Forelimb muscle (tissue), 1 donor: ENCODE measurements at places on chromosomes 3 and 15. TPM values are rescaled to one million over a fixed set of nuclear protein-coding genes. Genes with fewer than 3 reads are reported as not detected.

DNA sequence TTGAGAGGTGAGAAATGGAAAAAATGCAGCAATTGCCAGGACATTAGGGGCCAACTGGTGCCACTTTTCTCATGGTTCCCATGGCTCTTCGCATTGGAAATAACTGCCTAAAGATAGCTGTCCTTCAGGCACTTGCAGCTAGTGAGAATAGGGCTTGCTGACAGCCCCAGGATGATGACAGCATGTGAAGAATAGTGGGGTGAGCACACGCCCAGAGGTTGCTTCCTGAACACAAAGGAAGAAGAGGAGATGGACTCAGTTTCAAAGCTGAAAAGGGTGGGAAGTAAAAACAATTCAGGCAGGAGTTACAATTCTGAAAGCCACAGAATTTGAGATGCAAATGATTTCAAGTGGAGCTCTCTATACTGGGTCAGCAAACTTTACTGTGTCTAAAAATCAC, 45.6 kb downstream of the TNFAIP8L3 start:
- DNase-seq = no peak

- DNase-seq = no peak
Observed at GRCh38 chr15:64865126-64865997, 23.6 kb downstream of the PLEKHO2 start.

- no peak for DNase-seq
Observed at GRCh38 chr3:48625600-48625999, 4.0 kb upstream of the TMEM89 start.

DNA sequence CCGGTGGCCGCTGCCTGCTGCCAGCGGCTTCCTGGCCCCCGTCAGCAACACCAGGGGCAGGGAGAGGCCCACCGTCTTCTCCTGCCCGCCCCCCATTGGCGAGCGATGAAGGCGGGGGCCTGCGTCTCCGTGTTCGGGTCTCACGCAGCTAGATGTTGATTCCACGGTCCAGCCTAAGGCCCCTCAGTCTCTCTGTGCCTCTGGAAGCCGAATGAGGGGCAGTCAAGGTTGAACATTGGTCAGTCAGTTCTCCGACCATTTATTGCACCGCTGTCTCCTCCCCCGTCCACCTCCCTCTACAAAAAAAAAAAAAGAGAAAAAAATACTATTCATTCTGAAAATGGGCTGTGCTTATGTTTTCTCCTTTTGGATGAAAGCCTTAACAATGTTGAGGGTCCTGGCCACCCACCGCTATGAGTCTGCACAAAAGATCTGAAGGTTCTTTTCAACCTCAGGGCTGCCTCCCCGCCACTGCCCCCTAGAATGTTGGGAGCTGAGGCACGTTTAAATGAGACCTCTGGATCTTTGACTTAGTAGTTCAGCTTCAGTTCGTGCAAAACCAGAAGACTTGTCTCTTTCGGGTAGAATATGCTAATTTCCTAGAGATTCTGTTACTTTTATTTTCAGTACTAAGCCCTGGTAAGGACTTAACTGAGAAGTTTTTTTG, 736 bp downstream of the IREB2 start:
- DNase-seq = no peak

DNA sequence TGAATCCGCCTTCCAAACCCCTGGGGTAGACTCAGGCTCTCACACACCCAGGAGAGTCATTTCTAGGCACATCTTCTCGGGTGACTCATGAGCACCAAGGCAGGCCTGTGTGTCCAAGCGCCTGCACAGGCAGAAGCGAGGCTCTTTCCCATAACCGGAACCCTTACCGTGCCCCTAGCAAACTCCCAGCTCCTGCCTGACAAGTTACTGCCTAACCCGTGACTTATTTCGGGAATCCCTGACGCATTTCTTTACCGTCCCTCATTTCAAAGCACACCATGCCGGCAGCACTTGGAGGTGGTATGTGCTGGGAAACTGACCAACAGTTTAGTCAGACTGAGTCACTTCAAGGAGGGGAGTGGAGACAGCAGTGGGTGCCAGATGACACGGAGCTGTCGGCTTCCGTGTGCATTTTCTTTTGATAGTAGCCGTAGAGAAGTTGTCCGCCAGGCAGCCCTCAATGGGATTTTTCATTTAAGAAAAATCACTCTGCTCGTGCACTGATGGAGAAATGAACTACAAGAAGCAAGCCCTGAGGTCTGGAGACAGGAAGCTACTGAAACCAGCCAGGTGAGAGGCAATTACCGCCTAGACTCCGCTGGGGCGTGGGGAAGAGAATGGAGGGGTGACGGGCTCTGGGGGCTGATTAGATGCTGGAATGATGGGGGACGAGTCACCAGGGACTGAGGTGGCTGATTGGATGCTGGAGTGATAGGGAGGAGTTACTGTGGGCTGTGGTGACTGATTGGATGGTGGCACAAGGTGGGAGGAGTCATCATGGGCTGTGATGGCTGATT, 17.3 kb upstream of the HRH1 start:
- no peak for DNase-seq

Gene TP63
- polyA plus RNA-seq = 11.6 TPM
